ENCODE measurements at places on chromosomes 16 and 17.
A peak's percentile ranks its signal among the peaks of the same experiment; 100 is the strongest.

- peak; percentile 80 for DNase-seq
Observed at GRCh38 chr17:73189417-73190099, 3.3 kb upstream of the COG1 start.

DNA sequence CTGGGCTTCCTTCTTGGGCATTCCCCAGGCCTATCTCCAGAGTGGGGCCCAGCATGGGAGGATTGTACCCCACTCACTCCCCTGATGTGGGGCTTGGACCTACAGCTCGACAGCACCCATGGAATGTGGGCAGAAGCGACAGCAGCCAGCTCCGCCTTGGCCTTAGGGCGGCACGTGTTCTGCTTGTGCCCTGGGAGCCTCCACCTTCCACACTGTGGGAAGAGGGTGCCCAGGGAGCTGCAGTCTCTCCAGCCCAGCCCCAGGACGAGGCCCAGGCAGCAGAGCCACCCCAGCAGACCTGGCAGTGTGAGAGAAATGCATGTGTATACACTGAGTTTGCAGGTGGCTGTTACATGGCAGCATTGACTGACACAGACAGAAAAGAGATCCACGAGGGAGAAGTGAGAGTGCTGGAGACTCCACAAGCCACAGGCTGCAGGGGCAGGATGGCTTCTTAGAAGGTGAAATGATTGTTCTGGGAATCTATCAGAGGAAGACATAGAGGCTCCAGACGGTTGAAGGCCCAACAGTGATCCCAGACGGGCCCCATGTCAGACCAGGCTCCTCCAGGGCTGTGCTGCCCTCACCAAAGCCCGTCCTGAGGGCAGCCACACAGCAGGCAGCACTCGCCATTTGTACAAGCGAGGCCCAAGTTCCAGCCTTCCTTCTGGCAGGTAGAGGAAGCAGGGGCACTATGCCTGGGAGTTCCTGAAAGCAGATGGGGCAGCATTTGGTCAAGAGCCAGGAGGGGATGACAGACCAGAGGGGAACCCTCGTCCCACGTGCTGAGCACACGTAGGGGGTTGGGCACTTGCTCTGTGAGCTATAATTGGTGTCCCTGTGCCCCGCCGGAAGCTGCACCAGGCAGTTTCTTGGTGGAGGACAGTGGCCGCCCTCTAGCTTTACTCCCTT, 2.8 kb upstream of the DNASE1 start:
- no peak for DNase-seq

GRCh38 chr17:38877130-38877851, 7.4 kb downstream of the LASP1 start:
- no peak for DNase-seq

- DNase-seq: no peak
Observed at GRCh38 chr17:80361495-80362220, 53.3 kb upstream of the ENDOV start.

DNA sequence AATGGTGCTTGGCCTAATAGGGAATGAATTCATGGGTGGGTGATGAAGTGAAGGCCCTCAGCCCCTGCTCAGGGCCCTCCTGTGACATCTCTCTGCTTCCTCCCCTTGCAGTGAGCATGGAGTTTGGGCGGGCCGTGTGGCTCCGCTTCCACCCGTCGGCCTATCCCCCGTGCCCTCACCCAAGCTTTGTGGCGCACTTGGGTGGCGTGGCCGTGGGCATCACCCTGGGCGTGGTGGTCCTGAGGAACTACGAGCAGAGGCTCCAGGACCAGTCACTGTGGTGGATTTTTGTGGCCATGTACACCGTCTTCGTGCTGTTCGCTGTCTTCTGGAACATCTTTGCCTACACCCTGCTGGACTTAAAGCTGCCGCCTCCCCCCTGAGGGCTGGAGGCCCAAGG, 21.1 kb downstream of the C17orf75 start:
- DNase-seq: no peak

DNA sequence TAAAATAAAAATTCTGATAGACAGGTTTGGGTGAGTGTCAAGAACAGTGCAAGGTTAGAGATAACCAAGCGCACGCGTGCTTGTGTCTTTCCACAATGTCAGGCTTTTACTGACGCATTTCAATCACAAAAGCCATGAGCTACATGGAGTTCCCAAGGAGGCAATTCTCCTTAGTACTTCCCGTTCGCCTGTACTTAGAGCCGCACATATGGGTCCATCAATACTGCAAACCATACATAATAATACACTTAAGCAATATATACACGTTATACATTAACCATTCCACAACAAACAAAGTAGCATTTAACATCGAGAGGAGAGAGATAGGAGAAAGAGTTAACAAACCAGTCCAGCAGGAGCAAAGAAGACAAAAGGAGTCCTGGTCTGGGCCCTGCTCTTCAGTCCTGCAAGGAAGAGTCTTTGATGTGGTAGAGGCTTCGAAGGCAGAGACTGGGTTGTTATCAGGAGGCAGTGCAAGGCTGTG, 11.9 kb upstream of the GPRC5C start:
- no peak for DNase-seq

DNA sequence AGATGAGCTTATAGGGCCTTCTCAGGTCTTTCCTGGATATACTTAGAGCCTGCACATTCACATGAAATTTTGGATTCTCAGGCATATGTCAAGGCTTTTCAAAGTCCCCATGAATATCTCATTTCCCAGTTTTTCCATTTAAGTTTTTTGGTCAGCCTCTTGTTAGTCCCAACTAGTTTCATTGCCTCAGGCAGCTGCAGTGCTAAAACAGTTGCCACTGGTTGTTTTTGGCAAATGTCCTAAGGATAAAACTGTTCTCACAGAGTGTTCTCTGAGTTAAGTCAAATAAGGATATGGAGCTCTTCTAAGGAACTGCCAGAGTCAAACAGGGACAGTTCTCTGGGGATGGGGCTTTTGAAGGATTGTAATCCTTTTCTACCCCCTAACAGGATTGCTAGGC, 39.9 kb upstream of the ABCC11 start:
- no peak for DNase-seq

- no peak for DNase-seq
Observed at GRCh38 chr16:11159282-11159681, 96.7 kb downstream of the SOCS1 start.

GRCh38 chr16:48583075-48584065, 26.6 kb downstream of the N4BP1 start:
- no peak for DNase-seq

DNA sequence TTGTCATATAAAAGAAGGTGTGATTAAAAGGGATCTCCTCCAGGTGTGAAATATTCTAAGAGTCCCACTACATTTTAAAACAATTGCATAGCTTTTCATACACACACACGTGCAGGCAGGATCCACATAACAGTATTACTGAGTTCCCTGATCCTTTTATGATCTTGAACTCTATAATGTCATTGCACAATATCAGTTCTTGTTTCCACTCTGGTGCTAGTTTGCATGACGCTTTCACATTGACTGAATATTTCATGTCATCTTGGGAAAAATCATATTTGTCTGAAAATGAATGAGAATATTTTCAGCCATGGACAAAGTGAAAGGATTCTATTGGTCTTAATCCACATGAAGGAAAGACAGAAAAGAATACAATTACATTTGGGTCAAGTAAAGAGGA, 703.8 kb downstream of the CDH8 start:
- no peak for DNase-seq

GRCh38 chr17:29613352-29613837, 9.3 kb downstream of the CORO6 start:
- peak; percentile 94 for DNase-seq

DNA sequence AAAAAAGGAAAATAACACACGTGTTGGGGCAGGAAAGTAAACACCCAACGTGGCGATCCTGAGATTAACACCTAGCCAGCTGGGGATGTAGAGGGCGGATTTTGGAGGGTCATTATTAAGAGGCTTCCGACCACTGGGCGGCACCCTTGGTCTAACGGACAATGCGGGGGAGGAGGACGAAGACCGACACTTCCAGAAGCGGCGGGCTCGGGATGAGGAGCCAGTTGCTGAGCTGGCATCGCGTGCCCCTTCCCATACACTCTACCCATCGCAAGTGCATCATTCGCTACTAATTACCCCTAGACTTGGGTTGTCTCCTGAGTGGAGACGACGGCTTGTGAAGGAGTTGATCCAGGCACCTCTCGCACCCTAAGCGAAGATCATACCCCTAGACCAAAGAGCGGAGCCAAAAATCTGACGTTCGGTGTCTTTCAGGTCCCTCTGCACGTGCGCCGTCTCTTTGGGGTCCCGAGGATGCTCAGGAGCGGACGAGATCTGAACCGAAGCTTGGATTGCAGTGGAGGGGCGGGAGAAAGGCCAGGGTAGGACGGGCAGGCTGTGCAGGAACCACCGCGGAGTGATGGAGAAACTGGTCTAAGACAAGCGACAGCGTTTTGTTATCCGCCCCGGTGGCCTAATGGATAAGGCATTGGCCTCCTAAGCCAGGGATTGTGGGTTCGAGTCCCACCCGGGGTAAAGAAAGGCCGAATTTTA, 17.6 kb downstream of the ZNF213 start:
- peak; percentile 87 for DNase-seq

DNA sequence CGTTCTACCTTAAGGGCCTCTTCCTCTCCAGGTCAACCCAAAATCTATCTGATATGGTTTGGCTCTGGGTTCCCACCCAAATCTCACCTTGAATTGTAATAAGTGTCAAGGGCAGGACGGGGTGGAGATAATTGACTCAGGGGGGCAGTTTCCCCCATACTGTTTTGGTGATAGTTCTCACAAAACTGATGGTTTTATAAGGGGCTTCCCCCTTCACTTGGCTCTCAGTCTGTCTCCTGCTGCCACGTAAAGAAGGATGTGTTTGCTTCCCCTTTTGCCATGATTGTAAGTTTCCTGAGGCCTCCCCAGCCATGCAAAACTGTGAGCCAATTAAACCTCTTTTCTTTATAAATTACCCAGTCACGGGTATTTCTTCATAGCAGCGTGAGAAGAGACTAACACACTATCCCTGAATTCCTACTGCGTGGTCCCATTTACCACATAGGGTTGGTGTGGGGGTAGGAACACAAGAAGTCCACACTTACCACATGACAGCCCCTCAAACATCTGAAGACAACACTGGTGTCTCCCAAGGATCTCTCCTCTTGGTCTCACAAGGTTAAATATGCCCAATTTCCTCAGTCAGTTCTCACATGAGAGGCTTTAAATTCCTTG, 8.2 kb downstream of the COTL1 start:
- no peak for DNase-seq

- no peak for DNase-seq
Observed at GRCh38 chr17:38851434-38851833, 2.1 kb downstream of the RPL23 start.

DNA sequence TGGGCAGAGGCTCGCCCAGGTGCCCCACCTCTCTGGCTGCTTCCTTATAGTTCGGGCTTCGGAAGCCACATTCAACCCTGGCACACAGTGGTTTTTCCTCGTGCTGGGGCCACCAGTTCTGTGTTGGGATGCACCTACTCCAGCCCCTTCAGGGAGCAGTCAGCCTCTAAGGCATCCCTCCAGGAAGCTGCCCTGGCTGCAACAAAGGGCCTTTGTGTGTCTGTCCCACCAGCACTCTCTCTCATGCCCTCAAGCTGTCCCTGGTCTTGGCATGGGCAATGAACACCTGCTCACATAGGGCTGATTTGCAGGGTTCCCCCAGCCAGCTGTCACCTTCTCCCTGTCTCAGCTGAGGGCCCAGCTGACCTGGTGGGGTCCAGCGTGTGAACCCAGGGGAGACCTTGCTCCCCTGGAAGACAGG, 754 bp upstream of the NOXO1 start:
- peak; percentile 65 for DNase-seq

GRCh38 chr17:82835122-82835521, 4.7 kb downstream of the ZNF750 start:
- DNase-seq: no peak

DNA sequence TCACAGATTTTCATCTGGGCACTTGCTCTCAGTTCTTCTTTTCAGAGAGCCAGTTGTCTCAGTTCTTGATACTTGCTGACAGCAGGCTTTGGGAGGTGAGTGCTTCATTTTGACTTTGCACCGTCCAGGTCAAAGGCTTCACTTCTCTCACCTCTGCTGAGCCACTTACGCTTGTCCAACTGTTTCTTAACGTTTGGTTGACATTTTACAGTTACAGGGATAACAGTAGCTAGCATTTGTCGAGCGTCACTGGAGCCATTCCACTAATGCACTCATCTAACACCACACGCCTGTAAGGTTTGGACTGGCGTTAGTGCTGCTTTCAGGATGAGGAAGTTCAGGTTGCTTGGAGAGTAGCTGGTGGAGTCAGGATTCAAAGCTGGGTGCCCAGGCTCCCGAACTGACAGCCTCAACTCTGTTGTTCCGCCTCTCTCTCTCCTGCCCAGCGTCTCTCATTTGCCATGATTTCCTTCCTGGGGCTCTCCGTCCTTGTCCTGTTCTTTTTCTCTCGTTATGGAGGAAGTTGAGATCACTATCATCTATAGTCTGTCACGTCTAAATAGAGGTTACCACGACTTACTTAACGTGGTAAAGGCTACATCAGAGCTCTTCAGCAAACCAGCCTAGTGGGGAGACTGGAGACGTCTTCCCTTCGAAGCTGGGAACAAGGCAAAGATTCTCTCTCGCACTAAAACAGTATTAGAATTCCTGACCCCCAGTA, 220.8 kb downstream of the RPTOR start:
- DNase-seq: no peak

DNA sequence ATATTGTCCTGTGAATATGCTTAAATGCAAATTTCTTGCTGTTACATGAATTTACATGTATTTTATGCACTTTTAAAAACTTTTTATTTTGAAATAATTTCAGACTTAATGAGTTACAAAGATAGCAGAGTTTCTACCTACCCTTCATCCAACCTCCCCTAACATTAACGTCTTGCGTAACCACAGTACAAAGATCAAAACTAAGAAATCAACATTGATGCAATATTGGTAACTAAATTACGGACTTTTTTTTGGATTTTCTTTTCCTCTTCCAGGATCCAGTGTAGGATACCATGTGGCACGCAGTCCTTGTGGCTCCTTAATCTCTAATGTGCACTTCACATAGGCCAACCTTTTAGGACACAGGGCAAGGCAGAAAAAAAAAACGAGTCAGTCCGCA, 124.9 kb downstream of the ABCC12 start:
- DNase-seq: no peak

- DNase-seq: no peak
Observed at GRCh38 chr17:76884995-76885893, 17.0 kb downstream of the MGAT5B start.

- peak; percentile 93 for DNase-seq
Observed at GRCh38 chr17:74961657-74962350, 10.8 kb downstream of the HID1 start.

DNA sequence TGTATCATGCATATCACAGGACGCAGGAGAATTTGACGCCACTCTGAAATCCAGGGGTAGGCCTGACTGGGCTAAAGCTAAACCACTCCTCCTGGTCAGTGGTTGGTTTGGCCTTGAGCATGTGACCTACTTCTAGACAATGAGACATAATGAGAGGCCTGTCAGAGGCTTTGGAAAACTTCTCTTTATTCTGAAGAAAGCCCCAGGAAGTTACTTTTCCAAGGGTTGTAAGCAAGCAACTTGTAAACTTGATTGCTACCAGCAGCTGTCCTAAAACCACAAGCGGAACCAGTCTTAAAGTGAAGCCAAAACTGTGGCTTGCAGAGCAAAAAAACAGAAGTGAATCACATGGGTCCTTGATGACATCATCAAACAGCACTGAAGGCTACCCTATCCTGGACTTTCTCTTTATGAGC, 138.2 kb upstream of the COX10 start:
- DNase-seq: peak; percentile 64

- DNase-seq: no peak
Observed at GRCh38 chr16:26058326-26058725, 366.6 kb downstream of the HS3ST4 start.
